ENCODE measurements at places on chromosomes 4 and X. TPM values are rescaled to one million over a fixed set of nuclear protein-coding genes. Genes with fewer than 3 reads are reported as not detected.

DNA sequence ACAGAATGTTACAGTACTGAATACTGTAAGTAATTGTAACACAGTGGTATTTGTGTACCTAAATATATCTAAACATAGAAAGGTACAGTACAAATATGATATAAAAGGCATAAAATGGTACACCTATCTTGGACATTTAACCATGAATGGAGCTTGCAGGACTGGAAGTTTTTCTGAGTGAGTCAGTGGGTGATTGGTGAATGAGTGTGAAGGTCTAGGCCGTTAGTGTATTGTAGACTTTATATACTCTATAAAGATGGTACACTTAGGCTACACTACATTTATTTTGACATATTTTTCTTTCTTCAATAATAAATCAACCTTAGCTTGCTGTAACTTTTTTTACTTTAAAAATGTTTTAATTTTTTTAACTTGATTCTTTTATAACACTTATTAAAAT lies 422.5 kb upstream of the FSTL5 start:
- H3K27me3 ChIP-seq, result no peaks in the 10 kb centered on the region
- no peaks in the 10 kb centered on the region for H3K36me3 ChIP-seq
- no peaks in the 10 kb centered on the region for H3K4me1 ChIP-seq
- H3K4me3 ChIP-seq, result no peak overlapping the region

CXCL11 gene
- not detected for total RNA-seq

AFAP1 gene
- 32.9 TPM for total RNA-seq

GRCh38 chr4:2931512-2932301 lies 31.5 kb downstream of the NOP14 start:
- peaks cover 13% of the 10 kb centered on the region for H3K4me1 ChIP-seq
- no peak overlapping the region for H3K4me3 ChIP-seq
- H3K36me3 ChIP-seq, result peaks cover 13% of the 10 kb centered on the region
- peak overlapping the region; percentile 71 for H3K27ac ChIP-seq
- DNase-seq, result no peak

NXF3 gene
- not detected for total RNA-seq

CT45A5 gene
- not detected for total RNA-seq

Measured in progenitor cell of endocrine pancreas (in vitro differentiated cells).